HuH-7.5 (cell line): ENCODE measurements at places on chromosomes 3 and 15.
A peak's percentile ranks its signal among the peaks of the same experiment; 100 is the strongest.

DNA sequence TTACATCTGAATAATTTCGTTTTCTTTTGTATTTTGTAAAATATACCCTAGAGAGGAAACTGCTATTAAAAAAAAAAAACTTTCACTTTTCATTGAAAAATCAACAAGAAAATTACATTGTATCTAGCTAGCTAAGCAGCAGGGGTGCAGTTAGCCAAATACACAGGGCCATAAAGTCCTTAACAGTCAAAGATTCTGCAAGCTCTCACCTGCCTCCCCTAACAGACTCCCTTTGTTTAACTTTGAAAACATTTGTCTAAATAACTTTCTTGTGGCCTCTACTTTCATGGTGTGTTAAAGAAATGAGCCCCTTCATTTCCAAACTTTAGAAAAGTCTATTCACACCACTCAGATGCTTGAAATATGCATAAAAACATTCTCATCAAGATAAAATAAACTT is 23.3 kb downstream of the CBLB start:
- no peak for DNase-seq

DNA sequence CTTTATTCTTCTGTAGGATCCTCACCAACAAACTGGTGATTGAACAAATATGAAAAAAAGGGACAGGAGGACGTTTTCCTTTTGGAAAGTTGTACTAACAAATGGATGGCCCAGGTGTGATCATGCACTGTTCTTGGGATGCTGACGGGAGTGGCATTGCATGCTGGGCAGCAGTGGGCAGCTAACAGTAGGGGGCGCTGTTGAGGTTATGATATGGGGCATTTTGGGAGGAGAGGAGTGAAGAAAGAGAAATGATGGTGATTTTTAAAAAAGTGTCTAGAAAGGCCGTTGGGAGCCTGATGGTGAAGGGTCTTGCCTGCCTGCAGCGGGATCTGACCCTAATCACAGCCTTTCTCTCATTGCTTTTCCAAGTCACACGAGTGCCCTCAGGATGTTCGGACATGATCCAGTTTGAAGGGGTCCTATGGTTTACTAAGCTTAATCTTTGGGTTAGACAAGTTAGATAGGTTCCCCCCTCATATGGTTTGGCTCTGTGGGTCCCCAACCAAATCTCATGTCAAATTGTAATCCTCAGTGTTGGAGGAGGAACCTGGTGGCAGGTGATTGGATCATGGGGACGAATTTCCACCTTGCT is 46.2 kb upstream of the PRTG start:
- peak; percentile 22 for DNase-seq

DNA sequence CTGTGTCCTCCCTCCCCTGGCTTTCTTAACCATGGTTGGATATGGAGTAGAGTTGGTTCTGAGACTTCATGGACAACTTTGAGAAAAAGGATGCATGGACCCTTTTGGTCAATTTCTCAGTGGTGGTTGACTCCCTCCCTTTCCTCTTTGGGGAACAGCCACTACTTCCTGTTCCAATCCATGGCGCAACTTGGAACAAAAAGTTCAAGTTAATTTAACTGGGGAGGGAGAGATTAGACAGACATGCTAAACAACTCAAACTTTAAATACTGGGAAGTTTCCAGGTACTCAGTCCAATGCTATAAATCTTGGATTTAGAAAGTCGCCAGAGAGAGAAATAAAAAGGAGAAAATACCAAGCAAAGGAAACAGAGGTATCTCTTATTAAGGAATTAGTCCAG is 202.2 kb downstream of the PDZRN3 start:
- DNase-seq = no peak

GRCh38 chr3:59731943-59732342 is 682.1 kb upstream of the CFAP20DC start:
- DNase-seq = no peak

DNA sequence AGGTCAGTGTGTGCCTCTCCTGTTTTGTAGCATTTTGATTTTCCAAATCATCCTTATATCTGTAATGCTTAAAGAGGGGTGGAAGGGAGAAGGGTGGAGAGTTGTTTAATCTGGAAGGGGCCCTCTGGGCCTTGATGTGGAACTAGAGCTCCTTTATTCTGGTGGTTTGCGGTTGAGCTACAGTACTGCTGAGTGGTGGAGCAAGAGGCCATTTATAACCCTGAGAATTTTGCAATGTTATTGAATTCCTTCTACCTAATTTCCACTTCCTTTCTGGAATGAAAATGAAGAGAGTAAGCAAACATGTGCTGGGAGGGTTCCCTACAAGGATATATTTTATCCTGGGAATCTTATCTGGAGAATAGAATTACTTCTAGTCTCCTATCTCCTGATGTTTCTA is 35.3 kb upstream of the TUBGCP5 start:
- no peak for DNase-seq

DNA sequence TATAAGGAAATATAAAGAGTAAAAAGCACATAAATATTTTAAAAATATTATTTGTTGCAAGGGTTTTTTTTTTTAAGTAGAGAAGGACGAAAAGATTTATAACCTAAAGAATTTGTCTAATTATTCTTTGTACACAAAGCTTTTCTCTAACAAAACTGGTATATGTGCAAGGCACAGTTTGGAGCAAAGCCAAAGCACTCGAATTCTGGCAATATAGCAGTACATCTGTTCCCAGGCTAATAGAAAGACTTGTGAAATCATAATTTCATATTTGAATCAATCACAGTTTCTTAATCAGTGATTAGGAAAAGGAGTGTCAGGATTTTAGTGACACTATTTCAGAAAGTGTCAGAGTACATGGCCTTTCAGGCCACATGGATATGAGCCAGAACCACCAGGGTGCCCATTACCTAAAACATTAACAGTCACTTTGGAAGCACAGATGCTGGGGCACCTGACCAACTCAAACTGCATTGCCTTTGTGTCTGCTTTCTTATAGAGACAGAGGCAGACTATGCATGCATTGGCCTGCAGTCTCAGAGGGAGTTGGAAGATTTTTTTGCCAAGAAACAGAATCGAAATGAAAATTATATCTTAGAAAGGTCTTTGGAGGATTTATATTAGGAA is 651.8 kb upstream of the SGO1 start:
- DNase-seq = no peak

DNA sequence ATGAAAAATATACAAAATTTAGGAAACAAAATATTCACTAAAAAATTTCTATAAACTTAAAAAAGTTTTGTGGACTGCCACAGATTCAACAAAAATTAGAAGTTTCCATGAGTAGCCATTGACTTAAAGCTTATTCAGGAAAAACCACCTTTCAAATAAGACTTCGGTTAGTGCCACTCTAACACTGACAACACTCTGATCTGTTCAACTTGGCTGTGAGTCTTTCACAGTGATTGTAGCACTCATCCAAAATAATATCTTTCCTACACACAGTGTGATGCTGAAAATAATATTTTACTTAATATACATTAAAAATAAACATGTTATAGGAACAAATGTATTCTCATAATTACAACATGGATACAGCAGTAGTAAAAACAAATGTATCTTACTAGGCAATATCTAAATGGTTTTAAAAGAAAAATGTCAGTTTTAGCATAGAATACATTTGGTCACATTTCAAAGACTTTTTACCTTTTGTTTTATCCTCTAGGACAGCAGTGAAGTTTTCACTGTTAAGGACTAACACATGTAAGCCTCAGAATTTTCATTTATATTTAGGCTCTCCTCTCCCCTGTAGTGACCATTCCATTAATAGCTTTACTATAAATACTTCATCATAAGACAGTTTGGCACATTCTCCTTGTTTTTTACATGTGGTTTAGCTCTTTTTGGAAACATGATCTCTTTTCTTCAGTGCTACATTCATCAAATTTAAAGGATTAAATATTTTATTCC is at the start of gene ASB14:
Gene ASB14 (minus strand): TSS at position 527 of the 738 bp plus-strand sequence. CDS start 652 bp downstream, outside the sequence.
- no peak for DNase-seq

GRCh38 chr15:51200792-51201191 is 106.1 kb upstream of the TNFAIP8L3 start:
- DNase-seq = no peak

DNA sequence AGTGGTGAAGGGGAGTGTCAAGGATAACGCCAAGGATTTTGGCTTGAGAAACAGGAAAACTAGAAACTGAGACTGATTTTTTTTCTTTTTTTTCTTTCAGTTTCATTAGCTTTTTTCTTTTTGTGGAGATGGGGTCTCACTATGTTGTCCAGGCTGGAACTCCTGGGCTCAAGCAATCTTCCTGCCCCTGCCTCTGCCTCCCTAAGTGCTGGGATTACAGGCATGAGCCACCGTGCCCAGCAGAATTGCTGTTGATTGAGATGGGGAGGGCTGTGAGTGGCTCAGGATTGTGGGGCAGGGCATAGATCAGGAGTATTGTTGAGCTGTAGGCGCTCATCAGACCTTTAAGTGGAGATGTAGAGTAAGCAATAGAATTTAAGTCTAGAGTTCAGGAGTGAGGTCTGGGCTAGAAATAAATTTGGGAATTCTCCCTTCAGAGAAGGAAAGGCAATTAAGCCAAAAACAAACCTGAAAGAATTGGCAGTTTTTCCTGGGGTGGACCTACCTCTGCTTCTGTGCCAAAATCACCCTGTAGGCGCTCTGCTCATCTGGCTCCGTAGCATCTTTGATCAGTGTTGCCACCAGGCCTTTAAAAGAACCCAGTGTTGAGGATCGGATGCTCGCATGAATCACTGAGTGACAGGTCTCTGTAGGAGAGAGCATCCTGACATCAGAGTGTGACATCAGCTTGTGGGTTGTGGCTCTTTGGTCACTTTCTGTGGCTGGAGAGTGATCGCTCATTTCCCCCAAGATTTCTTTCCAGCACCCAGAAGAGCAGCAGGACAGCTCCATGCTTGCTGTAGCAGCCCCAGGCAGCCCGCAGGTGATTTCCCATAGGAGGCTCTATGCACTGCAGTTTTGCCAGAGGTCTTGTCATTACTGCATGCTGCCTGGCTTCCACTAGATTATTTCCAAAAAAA is 15.8 kb downstream of the ABHD17C start:
- no peak for DNase-seq
